Head of caudate nucleus (tissue), 42 donors: ENCODE measurements at places on chromosomes 5 and 9.

DNA sequence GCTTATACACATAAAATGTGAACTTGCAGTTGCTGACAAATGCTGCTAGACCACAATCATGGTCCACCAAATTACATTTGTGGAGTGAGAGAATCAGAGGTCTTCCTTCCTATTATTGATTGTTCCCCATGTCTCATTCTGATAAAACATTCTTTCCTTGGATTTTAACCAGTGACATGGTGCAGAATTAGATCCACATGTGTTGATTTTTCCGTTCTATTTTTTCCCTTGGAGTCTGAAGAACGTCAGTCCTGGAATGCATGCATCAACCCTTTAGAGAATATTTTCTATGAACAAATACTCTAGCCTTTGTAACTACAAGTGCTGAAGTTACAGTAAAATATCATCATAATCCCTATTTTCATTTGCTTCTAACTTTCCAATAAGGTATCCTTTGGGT, 170.7 kb upstream of the SPRY4 start:
- no peak for DNase-seq

- DNase-seq = no peak
Measured at GRCh38 chr9:37746448-37747270, 6.9 kb upstream of the TRMT10B start.

DNA sequence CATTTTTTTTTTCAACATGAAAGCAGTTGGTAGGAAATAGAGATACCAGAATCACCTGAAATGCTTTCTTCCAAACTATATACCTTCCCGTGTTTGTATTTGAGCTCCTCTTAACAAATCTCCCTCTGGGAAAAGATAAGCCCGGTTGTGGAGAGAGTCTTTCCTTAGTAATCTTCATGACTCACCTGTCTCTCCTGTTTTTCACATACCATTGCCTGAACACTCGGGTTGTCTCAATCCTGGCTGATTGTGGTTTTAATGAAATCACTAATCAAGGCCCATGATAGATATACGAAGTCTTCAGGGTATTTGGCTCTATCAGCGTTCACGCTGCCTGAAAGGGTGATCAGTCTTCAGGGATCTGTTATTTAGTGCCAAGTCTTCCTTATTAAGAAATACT, 136.7 kb downstream of the MAN2A1 start:
- DNase-seq = no peak

DNA sequence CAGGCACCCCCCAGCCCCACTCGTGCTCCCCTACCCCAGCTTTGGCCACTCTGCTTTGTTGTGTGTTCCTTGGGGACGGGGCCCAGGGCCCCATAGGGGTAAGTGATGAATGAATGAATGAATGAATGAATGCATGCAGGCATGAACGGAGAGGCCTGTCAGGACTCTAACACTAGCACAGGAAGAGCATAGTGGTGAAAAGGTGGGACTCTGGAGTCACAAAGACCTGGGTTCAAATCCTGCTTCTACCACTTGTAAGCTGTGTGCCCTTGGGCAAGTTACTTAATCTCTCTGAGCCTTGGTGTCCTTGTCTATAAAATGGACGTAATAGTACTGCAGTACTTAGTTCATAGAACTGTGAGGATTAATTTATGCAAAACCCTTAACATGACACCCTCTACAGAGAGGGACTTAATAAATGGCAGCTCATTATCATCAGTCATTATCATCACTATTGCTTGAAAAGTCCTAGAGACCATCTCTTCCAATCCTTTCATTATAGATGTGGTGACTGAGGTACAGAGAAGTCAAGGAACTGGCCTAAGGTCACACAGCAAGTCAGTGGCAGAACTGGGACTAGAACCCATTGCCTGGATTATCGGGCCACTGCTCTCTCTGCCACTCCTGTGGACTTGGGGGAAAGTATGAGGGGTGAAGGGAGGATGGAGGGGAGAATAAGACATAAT, 13.2 kb downstream of the ORM2 start:
- no peak for DNase-seq

DNA sequence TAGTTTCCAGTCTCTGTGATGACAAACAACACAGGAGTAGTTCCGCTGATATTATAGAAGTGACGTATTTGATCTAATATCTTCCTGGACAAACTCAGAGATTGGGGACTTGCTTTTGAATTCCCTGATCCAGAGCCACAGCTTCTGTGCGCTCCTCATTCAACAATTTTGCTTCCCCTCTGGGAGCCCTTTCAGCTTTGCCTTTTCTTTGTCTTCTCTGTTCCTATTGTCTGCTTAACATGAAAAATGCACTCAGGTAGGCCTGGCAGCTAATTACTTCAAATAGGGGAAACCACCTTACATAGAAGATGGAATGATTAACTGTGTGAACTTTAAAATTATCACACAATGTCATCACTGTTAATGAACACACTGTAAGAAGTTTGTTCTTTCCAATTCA, 192.9 kb downstream of the EPB41L4A start:
- DNase-seq = no peak
